ENCODE measurements at places on chromosomes 1 and 21.

GRCh38 chr1:211532088-211532444, 40.1 kb upstream of the RD3 start:
- DNase-seq, result no peak

DNA sequence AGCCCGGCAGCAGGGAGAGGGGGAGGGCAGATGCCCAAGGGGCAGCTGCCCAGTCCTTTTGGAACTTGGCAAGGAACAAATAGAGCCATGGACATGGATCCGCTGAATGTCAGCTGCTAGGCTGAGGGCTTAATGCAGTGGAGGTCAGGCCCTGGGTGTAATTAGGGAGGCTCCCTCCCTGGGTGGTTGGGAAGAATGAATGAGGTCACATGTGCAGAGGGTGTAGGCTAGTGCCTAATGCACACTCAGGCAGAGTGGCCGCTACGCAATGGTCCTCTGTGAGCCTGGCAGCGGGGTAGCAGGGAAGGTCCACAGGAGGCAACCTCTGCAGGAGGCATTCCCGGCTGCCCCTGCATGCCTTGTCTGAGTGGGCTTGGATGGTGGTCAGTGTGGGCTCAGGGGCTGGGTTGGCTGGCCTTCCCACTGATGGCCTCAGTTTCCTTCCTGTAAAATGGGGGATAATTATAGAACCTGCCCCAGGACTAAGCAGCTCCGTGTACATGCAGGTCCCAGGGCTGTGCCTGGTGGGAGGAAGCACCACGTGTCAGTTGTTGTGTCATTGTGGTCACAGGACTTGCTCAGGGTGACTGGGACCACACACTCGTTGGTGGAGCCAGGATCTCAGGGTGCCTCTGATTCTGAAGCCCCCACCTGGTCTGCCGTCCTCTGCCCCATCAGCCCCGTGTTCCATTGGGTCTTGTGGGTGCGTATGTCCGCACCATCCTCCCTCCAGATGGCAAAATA, 81.6 kb upstream of the ACTL8 start:
- DNase-seq, result no peak

GRCh38 chr1:211816586-211816985, 14.0 kb downstream of the LPGAT1 start:
- no peak for DNase-seq

DNA sequence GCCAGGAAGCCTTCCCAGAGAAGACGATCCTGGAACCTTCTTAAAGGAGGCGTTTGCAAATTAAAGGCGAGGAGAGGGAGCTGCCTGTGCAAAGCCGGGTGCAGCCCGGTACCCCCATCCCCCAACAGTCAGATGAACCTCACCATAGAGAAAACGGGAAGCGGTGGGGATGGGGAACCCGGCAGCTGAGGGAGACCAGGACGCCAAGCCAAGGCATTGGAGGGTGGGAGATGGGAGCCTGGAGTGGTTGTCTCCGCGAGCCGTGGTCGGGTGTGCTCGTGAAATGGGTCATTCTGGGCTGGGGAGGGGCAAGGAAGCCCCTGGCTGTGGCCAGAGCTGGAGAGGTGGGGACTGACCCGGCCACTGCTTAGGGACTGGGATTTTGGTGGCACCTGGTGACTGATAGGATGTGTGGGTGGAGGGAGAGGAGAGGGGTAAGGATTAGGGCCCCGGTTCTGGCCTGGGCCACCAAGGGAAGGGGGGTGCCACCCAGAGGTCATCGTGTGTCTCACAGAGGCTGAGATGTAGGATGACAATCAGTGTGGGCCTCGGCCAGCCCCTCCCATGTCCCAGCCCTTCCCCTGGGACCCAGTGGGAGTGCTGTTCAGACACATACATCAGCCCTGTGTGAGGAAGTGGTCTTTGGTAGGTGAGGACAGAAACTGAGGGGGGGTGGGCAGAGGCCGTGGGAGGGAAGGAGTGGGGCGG, 676 bp upstream of the PADI2 start:
- no peak for DNase-seq

DNA sequence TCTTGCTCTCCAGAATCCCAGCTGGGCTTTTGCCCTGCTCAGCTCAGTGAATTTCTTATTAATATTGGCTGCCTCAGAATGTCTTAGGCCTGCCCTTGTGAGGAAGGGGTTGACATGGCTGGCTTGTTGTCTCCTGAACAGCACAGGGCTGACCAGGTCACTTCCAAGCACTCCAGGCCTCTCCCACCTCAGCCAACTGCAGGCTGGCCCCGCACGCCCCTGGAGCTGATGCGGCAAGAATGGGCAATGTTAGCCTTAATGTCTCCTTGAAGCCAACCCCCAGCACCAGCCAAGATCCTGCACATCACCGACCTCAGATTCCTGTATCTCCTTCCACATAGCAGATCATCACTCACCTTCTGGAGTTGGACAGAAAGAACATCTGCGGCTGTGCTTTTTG, 598.6 kb downstream of the AJAP1 start:
- no peak for DNase-seq

- DNase-seq, result no peak
These were observed 52.1 kb downstream of the DHRS3 start for GRCh38 chr1:12565966-12566352.

DNA sequence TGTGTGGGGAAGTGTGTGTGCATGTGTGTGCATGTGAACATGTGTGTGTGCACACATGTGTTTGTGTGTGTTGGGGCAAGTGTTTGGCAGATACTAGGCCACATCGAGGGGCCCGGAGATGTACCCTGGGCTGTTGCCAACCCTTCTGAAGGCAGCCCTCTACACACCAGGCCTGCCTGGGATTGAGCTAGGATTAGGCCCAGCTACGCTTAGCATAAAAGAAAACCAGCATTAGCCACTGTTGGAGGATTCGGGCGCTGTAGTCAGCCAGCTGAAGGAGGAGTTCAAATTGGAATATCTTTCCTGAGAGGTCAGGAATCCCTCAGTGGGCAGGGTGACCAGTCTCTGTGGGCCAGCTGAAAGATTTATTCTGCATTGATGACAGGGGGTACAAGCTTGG, 10.6 kb upstream of the ALX3 start:
- DNase-seq, result no peak

GRCh38 chr1:56139836-56140235, 439.5 kb downstream of the PLPP3 start:
- DNase-seq, result no peak

DNA sequence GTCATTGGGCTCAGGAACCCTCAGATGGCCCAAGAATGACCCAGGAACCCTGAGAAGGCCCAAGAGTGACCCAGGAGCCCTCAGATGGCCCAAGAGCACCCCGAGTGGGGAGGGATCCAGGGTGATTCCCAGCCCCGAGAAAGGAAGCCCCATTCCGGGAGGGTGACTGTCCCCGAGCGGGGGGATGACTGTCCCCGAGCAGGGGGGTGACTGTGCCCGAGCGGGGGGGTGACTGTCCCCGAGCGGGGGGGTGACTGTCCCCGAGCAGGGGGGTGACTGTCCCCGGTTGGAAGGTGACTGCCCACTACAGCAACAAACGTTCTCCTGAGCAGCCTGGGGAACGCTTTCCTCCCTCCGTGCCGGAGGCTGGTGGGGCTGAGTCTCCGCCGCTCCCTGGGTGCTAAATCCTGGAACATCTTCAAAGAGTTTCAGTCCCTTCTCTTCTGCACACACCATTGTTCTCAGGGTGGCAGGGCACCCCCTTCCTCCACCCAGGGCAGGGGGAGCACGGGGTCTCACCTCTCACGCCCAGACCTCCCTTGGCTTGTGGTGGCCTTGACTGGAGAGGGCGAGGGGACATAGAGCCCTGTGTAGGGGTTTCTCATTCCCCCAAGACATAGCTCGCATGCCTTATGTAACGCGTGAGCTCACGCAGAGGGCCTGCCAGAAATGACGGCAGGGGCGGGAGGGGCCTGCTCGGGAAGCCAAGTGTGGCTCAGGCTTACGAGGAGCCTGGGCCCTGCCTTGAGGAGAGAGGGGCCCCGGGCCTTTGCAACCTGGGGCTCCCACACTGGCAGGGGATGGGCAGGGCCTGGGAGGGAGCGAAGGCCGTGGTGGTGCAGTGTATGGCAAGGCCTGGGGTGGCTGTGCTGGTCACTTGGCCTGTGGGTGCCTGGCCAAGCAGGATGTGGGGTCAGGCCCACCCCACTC, 14.3 kb upstream of the SKI start:
- DNase-seq, result peak; percentile 68

DNA sequence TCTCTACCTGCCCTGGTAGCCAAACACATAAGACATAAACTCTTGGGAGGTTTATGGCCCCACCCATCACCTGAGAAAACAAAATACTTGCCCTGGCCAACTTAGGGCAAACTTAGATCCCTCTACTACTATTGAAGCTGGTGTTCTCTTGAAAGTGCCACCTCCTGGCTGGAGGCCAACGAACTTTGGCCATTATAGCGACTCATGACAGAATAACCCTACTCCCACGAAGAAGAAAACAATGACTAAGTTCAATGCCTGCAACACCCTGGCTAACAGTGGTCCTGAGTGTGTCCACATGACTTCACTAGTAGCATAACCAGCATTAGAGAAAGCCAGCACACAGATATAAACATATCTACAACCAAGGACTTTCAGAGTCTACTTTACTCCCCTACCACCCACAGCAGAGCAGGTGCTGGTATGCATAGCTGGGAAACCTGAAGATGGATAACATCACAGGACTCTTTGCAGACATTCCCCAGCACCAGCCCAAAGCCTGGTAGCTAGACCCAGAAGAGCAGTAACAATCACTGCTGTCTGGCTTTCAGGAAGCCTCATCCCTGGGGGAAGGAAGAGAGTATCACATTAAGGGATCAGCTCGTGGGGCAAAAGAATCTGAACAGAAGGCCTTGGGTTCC, 81.0 kb downstream of the SLC30A10 start:
- no peak for DNase-seq

- DNase-seq, result no peak
These were observed 2.3 kb downstream of the FAAP20 start for GRCh38 chr1:2192031-2192995.

- no peak for DNase-seq
These were observed 82.7 kb downstream of the HLCS start for GRCh38 chr21:36883532-36884486.

DNA sequence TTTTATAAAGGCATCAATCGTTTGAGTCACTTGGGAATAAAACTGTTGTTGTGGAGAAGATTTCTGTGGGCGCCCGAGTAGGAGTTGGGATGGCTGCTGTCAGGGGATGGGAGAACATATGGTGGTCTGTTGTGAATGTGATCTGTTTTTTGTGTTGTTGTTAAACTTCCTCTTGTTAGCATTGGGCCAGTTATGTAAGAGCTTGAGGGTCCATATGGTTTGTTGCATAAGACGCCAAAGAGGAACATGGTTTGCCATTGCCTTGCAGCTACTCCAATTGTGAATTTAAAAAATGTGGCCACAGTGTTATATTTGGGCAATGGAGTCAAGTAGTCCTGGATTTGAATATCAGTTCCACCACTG, 136.1 kb upstream of the JUN start:
- no peak for DNase-seq

GRCh38 chr1:41768583-41768982, 150.1 kb downstream of the HIVEP3 start:
- DNase-seq, result no peak

- no peak for DNase-seq
These were observed 6.7 kb downstream of the IL20 start for GRCh38 chr1:206872139-206872538.

DNA sequence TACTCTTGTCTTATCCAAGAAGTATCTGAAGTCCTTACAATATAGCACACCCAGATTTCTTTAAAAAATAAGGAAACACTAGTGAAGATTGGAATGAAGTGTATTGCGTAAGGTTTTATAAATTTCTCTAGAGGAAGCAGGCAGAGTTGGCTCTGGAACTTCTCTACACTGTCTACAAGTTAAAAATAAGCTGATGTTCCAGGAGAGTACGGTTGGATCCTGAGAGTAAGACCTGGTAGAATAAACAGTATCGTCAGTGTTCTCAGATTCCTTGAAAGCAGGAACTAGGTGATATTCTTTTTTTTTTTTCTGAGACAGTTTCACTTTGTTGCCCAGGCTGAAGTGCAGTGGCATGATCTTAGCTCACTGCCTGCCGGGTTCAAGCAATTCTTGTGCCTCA, 107.9 kb downstream of the USP25 start:
- DNase-seq, result no peak

DNA sequence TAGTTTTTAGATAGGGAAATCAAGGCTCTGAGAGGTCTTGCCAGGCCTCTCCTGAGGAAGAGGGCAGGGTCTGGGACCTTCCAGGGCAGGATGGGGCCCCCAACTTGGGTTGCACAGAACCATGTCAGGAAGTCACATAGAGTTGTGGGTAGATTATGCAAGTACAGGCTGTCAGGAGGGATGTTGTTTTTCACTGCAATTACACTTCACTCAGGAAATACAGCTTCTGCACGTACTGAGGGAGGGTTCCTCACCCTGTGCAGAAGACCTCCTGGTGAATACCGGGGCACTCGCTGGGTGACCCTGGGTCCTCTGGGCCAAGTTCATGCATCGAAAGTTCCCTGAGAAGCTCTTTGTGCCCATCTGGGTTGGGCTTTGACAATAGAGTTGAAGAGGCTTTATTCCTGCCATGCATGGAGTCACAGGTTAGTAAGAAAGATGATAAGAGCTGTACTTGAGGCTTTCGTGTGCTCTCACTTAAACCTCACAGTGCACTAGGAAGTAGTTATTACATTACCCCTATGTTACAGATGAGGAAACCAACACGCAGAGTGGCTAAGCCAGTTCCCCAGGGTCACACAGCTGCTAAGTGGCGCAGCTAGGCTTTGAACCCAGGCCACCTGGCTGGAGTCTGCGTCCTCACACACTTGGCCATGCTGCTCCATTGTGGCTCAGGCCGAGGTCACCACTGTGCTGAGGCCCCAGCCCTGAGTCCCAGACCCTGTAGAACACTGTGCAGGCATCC, 16.2 kb upstream of the TNFRSF1B start:
- DNase-seq, result no peak

GRCh38 chr1:14514739-14515138, 83.7 kb upstream of the KAZN start:
- no peak for DNase-seq

- no peak for DNase-seq
These were observed 448 bp upstream of the COL9A2 start for GRCh38 chr1:40317394-40318074.

DNA sequence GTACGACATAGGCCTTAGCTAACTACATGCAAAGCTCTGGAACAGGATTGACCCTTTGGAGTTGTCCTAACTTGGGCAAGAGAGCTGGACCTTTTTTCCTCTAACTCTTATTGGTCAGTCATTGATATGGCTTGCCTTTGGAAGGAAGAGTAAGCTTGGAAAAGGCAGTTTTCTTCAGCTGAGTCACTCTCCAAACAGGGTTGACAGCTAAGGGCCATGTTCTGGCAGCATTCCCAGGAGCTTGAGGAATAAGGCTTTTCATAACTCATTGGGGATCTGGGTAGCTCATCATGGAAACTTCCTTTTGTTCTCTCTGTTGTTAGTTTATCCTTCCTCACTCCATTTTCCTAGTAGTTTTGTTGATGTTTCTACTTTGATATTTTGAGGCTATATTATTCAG, 14.5 kb upstream of the ERRFI1 start:
- DNase-seq, result peak; percentile 24

DNA sequence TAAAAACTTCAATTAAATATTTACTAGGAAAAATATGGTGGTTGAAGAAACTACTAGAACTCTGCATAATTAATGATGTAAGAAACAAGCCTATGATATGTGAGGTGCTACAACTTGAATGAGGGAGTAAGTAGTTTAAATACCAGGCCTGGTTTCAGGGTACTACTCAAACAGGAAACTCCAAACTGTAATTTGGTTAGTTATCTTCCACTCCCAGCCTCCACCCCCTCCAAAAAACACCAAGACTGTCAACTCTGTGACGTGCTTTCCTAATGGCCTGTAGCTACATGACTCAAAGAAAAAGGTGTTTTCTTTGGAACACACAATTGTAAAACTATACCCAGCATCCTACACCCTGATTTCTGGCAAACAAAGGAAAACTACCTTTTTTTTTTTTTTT, 55.9 kb upstream of the RCC1 start:
- DNase-seq, result no peak

Data from occipital lobe (tissue), 3 donors.